Nephron progenitor cell (in vitro differentiated cells): ENCODE measurements at places on chromosomes 6 and 20.

DNA sequence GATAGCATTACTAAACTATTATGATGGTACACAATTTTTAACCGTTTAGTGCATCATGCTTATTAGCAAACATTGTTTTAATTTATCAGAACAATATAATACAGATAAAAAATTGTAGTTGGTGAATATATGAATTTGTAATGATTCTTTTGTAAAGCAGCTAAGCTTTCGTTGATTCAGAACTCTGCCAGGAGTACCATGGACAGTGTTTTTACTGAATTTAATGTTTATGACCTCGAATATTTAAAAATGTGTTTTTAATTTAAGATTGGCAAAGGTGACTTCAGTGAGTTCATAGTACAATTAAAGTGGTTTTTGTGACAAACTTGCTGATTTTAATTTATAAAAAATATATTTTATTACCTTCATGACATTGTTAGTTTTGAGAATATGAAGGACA is 10.0 kb downstream of the AFDN start:
- no peak overlapping the region for H3K4me3 ChIP-seq
- H3K27me3 ChIP-seq, result no peaks in the 10 kb centered on the region
- no peaks in the 10 kb centered on the region for H3K36me3 ChIP-seq
- peaks cover 49% of the 10 kb centered on the region for H3K4me1 ChIP-seq
- H3K27ac ChIP-seq, result no peak overlapping the region
- DNase-seq, result no peak

DNA sequence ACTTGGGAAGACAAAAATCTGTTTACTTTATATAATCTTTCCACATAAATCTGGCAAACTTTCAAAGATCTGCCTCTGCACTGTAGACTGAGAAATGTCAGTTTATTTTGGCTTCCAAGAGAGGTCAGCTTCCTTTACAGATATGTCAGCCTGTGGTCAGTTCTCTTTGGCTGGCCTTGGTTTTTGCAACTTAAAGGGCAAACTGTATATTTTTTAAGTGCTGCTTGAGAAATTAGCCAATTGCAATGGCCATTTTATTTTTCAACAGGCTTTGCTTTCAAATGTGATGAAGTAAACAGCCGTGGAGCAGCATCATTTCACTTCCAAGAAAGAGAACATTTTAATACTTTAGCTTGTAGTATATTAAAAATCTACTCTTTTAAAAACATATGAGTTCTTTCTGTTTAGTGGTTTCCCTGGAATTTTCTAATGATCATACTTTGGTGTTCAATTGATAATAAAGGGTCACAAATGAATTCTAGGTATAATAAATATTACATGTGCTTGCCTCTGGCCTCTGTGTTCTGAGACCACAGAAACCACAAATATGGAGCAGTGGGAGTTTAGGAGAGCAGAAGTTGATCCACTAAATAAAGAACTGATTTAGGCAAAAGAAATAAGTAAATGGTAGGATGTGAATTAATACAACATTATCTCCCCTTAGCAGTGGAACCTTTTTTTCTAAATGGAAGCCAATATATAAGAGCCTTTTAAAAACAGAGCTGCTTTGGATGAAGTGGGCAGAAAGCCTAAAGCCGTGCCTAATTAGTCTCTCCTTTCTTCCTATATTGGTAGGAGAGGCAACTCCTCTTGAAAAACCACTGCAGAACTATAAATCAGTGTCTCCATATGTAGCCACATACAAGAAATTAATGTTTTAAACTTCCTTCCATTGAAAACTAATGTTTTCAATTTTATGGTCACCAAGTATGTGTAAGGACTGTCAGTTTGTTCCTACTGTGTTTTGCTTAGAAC is 16.2 kb downstream of the ADGRB3 start:
- H3K4me3 ChIP-seq, result no peak overlapping the region
- no peak for DNase-seq
- no peak overlapping the region for H3K27ac ChIP-seq
- peaks cover 12% of the 10 kb centered on the region for H3K4me1 ChIP-seq
- no peaks in the 10 kb centered on the region for H3K36me3 ChIP-seq

DNA sequence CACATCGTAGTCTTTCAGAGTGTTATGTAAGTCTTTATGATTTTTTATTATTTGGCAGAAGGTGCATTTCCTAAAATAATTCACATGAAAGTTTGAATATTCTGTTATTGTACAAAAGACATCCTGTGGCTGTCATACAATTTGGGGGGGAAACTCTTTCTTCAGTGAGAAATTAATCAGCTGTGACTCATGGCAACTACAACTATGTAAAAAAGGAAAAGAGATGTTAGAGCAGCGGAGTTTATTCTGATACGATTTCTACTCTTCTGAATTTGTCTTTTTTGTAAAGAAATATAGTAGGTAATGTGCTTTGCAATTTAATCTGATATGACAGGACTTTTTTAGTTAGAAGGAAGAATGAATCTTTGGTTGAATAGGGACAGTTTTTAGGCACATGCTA is 14.2 kb downstream of the COL19A1 start:
- no peak for DNase-seq
- H3K27me3 ChIP-seq, result no peaks in the 10 kb centered on the region
- no peak overlapping the region for H3K4me3 ChIP-seq

GRCh38 chr20:11296221-11296620 is 621.5 kb upstream of the BTBD3 start:
- H3K4me3 ChIP-seq, result no peak overlapping the region
- H3K36me3 ChIP-seq, result no peaks in the 10 kb centered on the region
- H3K27ac ChIP-seq, result no peak overlapping the region
- DNase-seq, result no peak

GRCh38 chr6:21731411-21732031 is 138.0 kb downstream of the SOX4 start:
- H3K36me3 ChIP-seq, result peaks cover 62% of the 10 kb centered on the region
- H3K27ac ChIP-seq, result peak overlapping the region; percentile 98
- H3K27me3 ChIP-seq, result no peaks in the 10 kb centered on the region
- H3K4me1 ChIP-seq, result peaks cover 65% of the 10 kb centered on the region
- no peak for DNase-seq

DNA sequence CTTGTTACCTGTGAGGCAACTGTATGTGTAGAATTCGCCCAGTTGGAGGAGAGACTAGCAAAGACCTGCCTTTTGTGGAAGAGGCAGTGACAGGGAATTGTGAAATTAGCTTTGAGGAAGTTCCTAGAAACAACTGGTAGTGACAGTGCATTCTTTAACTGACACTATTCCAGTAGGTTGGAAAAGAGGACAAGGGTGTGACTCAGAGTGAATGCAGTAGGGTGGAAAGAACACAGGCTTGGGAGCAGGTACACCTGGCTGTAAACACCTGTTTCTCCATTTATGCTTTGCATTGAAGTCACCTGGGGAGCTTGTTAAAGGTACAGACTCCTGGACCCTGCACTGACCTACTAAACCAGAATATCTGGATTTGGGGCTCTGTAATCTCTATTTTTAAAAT is 295.7 kb downstream of the PHACTR1 start:
- peaks cover 91% of the 10 kb centered on the region for H3K27me3 ChIP-seq
- no peak overlapping the region for H3K27ac ChIP-seq
- DNase-seq, result no peak
- H3K36me3 ChIP-seq, result no peaks in the 10 kb centered on the region
- H3K4me3 ChIP-seq, result peak overlapping the region; percentile 88
- H3K4me1 ChIP-seq, result peaks cover 31% of the 10 kb centered on the region

GRCh38 chr6:74857157-74857556 is 348.7 kb downstream of the COL12A1 start:
- peaks cover 8% of the 10 kb centered on the region for H3K27me3 ChIP-seq
- no peak for DNase-seq
- no peak overlapping the region for H3K4me3 ChIP-seq
- H3K4me1 ChIP-seq, result no peaks in the 10 kb centered on the region
- no peaks in the 10 kb centered on the region for H3K36me3 ChIP-seq
- H3K27ac ChIP-seq, result no peak overlapping the region
